ENCODE measurements at places on chromosomes 12 and 14. TPM values are rescaled to one million over a fixed set of nuclear protein-coding genes. Genes with fewer than 3 reads are reported as not detected.

The TARBP2 gene
- total RNA-seq, result 23.8 TPM

The P3H3 gene
- total RNA-seq, result 28.4 TPM

The TBX5 gene
- total RNA-seq, result 1.4 TPM

The CD27 gene
- total RNA-seq, result 0.20 TPM

The PXMP2 gene
- total RNA-seq, result 19.7 TPM

The GALNT8 gene
- total RNA-seq, result 2.7 TPM

The LRRIQ1 gene
- total RNA-seq, result 0.30 TPM
